ENCODE measurements at places on chromosomes 12 and 14.

DNA sequence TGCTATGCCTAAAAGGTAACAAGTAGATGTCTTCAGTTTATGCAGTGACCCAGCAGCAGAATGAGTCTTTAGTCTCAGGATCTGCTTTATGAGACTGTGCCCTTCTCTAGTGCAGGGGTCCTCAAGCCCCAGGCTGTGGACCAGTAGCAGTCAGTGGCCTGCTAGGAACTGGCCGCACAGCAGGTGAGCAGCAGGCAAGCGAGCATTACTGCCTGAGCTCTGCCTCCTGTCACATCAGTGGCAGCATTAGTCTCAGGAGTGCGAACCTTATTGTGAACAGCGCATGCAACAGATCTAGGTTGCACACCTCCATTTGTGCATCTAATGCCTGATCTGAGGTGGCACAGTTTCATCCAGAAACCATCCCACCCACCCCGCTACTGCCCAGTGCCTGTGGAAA lies 38.4 kb downstream of the LRP6 start:
- DNase-seq = no peak

DNA sequence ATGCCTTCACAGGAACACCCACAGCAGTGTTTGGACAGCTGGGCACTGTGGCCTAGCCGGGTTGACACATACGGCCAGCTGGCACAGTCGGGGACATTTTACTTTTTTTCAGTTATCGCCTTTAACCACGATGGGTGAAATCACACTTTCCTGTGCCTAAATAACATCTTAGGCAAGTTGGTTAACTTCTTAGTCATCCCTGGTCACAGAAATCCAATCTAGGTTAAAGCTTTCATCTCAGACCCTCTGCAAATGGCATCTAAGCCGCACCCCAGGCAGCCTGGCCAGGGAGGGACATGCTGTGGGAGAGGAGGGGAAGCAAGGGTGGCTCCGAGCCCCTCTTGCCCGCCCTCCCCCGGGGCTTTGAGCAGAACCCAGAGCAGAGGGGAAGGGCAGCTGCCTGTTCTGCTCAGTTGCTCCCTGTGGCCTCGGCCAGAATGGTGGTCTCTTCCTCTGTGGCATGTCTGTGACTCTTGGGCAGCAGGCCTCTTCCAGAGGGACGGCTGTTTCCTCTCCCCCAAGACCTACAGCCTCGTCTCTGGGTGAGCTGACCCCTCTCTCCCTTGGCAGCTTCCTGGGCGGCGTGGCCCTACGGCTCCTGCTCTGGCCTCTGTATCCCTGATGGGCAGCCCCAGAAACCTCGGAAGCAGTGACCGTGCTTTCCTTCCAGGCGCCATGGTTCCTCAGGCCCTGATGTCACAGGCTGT lies 85.4 kb upstream of the DYNC1H1 start:
- DNase-seq = no peak

GRCh38 chr12:2265461-2266167 lies 212.8 kb downstream of the CACNA1C start:
- no peak for DNase-seq

GRCh38 chr12:93079271-93079670 lies 150.2 kb upstream of the EEA1 start:
- no peak for DNase-seq

DNA sequence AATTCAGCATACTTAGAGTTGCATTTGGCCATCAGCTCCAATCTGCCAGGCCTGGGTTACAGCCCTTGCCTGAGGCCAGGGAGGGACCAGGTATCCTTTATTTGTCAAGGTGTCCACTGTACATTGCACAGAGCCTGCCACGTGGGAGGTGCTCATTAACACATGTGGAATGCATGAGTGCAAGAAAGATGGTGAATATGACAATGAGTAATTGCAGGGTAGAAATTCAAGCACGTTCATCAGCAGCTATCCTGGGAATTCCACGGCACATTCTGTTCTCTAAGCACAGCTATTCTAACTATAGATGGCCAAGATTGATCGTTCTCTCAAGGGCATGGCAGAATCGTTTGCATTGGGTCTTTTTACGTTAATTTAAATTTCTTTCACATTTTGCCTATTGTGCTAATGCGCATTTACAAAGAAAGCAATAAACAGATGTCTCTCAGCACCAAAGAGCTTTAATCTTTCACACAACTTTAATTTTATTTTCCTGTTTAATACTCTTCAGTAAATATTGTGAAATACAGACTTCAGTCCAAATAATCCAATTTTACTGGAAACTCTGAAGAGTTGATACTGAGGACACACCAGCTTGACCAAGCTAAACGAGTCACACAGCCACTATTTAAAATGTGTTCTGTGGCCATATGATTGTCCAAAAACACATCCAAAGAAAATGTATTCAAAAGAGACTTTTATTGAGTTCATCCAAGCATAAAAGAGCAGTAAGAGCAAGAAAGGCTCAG lies 1025.7 kb upstream of the TMEM132C start:
- DNase-seq = no peak

- no peak for DNase-seq
Observed at GRCh38 chr12:58887068-58887467, 33.2 kb downstream of the LRIG3 start.

DNA sequence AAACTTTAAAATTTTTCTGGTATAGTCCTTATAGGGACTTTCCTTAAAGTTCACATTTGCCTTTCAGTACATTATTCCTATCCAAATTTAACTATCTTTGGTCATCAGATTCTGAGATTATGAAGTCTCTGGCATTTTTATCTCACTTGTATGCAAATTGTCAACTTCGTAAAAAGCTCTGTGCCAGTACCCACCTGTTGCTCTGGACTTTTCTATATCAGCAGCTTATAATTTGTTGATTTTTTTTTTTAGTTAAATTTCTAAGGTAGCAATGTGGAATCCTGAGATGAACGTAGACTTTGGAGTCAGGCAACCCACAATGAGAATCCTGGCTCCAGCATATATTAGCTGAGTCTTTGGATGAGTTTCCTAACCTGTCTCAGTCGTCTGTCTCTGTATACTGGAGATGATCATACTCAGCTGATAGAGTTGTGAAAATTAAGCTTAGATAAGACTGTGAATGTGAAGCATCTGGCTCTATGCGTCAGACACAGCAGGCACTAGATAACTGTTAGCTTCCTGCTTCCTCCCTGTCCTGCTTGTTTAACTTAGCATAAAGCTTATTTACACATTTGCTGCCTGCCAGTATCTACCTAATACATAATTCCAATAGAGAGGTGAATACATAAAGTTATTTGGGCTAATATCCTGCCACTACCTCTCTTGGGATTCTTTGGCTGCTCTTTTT lies 59.8 kb downstream of the MARK3 start:
- no peak for DNase-seq

DNA sequence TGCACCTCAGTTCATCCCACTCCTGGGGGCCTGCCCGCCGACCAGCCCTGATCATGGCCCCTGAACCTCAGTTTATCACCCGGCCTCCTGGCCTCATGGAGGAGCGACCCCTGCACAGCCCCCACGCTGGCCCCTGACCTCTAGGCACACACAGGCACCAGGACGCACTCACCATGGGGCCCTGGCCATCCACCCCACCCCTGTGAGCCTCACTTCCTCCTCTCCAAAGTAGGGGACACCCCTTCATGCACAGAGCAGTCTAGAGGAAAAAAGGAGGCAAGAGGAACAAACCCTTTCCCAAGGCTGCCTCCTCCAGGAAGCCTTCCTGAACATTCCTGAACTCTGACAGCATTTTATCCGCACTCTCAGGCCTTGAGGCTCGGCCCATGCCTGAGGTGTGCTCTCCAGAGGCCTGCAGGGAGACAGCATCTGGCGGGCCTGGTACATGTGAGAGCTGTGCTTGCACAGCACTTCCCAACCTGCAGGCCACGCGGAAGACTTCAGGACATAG lies 39.4 kb downstream of the CCNK start:
- no peak for DNase-seq

DNA sequence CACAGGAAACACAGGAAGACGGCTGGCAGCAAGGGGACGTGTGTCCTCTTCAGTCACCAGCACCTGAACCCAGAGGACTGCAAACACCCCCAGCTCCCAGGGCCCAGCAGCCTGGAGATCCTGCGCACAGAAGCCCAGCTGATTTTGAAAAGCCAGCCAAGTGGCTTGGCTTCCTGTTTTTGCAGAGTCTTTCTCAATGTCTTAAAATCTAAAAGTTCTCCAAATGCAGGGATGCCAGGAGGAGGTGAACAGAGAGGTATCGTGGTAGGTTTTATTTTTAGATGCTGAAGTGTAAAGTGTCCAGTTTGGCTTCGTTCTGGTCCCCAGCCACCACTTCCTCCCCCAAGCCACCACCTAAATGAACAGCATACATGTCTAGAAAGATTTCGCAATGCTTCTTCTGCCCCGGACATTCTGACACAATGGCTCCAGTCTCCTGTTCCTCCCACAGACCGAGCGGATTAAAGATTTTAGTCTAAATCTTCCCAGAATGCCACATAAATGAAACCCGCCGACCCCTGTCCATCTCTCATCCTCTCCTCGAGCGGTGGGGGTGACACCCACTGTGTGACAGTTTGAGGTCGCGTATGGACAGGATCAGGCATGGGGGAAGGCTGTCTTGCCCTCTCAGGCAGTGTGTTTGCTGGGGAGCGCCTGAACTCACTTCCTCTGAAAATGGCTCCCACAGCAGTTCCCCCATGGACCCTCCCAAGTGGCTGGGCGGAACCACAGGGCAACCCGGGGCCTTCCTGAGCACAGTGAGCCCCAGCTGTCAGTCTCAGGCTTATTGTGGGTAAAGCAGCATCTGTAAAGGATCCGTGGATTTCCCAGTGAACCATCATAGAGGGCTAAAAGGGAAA lies 41.6 kb downstream of the ITPK1 start:
- DNase-seq = no peak

GRCh38 chr14:34776611-34777010 lies 62.2 kb upstream of the CFL2 start:
- DNase-seq = no peak

GRCh38 chr14:71322655-71323250 lies 415.5 kb downstream of the PCNX1 start:
- DNase-seq = no peak

DNA sequence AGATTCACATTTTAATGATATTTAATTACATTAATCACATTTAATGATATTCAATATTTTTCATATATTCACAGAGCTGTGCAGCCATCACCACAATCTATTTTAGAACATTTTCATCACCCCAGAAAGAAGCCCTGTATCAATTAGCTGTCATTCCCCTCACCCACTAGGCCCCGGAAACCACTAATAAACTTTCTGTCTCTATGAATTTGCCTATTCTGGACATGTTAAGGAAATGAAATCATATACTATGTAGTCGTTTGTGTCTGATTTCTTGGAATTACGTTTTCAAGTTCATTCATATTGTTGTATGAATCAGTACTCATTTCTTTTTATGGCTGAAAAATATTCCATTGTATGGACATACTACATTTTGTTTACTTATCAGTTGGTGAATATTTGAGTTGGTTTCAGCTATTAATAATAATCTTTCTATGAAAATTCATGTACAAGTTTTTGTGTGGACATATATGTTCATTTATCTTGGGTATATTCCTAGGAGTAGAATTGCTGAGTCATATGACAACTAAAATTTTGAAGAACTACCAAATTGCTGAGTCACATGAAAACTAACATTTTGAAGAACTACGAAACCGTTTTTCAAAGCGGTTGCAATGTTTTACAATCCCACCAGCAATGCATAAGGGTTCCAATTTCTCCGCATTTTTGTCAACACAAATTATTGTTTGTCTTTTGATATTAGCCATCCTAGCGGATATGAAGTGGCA lies 11.7 kb upstream of the OTOGL start:
- no peak for DNase-seq

DNA sequence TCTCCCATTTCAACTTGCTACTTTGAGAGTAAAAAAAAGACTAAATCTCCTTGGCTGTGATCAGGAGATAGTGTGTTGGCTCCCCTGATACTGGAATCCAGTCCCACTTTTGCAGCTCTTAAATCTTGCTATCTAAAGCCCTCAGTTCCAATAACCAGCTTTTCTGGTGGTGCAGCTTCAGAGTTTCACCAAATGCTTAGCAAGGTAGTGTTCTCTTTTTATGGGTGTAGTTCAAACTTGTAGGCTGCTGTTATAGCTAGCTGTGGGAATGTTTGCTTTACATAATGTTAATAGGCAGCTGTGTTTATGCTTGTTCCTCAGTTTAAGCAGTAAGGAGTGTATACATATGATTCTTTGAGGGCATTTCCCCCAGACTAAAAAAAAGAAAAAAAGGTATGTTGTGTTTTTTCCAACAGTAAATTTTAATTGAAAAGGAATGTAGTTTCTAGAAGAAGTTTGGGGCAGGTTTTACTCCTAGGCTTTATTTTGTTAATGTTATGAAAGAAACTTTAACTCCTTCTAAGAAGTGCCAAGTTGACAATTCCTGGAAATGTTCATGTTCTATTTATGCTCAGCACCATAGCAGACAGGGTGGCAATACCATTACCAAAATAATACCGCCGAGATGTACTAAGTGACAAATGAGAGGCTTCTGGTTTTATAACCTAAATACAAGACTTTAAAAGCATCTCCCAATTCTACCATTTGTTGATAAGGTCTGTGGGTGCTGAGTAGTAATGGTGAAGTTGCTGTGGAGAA lies 12.1 kb downstream of the CRADD start:
- DNase-seq = no peak

GRCh38 chr12:19744705-19745218 lies 305.5 kb downstream of the AEBP2 start:
- no peak for DNase-seq

DNA sequence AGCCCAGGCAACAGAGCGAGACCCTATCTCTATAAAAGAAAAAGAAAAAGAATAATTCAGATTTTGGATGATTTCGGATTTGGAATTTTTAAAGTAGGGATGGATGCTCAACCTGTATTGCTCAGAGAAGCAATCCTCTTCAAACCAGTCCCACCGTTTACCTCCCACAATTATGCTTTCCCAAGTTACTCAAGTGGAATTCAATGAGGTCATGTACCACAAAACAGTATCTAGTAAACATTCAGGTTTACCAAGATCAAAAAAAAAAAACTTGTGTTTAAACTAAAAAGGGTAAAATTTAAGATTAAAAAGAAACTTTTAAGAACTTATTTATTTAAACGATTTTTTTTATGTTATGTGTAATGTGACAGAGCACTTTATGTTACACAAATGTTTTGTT lies 2.5 kb downstream of the KDM5A start:
- DNase-seq = no peak

DNA sequence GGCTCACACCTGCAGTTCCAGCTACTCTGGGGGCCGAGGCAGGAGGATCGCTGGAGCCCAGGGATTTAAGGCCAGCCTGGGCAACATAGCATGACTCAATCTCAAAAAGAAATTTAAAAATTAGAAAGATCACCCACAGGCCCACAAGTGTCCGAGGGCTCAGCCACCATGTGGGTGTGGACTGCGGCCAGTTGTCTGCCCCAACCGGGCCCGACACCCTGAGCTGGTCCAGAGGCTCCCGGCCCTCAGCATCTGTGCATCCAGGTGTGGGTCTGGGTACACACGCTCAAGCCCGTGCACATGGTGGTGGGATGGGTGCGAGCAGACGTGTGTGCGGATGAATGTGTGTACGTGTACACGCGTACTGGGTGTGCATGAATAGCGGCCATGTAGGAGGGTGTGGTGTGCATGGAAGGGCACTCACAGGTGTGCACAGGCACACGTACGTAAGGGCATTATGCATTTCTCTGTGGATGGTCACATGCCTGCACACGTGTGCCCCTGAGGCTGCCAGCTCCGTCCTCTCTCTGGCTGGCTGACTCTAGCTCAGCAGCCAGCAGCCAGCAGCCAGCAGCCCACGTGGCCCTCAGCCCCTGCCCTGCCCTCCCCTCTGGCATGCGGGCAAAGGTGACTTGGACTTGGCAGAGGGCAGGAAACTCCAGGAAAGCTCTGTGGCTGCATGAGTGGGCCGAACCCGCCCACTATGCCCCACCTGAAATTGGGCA lies 23.3 kb upstream of the NUDT14 start:
- DNase-seq = no peak

- DNase-seq = no peak
Observed at GRCh38 chr14:96205978-96206360, 1.3 kb downstream of the BDKRB2 start.

All from DND-41 (cell line).